Parietal lobe (tissue), 2 donors: ENCODE measurements at places on chromosomes 16 and 17. TPM values are rescaled to one million over a fixed set of nuclear protein-coding genes. Genes with fewer than 3 reads are reported as not detected.

Gene KRTAP2-2
- total RNA-seq = not detected

Gene ZNF469
- 0.63 TPM for total RNA-seq

Gene RUNDC3A
- 67.6 TPM for total RNA-seq

Gene RMI2
- total RNA-seq = 4.1 TPM

Gene APPBP2
- 66.4 TPM for total RNA-seq

Gene RHBDF1
- total RNA-seq = 1.6 TPM
